ENCODE measurements at places on chromosomes 1 and 21.

- no peak for DNase-seq
Measured at GRCh38 chr21:34885125-34885524, 164.0 kb downstream of the RUNX1 start.

DNA sequence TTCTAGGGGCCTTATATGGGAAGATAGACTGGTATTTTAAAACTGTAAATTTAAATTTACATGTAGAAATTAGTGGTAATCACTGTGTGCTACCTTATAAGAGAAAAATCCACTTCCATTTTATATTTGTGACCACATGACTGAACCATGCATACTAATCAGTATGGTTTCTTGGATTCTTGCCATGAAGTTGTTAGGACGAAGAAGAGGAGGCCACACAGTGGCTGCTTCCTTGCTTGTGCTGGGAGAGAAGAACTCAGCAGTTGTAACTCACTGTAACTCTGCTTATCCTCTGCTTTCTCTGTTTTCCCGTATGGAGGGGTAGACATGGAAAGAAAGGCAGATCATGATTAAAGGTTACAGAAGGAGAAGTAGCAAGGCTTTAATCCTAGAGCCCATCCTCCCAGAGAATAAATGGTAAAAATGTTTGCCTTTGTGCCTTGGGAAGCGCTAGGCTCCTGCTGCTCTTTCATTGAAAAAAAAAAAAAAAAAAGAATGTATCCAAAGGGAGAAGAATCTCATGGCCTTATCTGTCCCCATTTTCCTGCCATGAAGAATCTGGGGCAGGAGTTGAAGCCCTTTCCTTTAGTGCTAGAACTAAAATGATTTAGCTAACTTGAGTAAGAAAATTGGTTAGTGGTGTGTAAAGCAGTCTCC, 32.4 kb downstream of the KCTD3 start:
- peak; percentile 87 for DNase-seq

- no peak for DNase-seq
Measured at GRCh38 chr1:175166746-175167145, 25.8 kb downstream of the KIAA0040 start.

- no peak for DNase-seq
Measured at GRCh38 chr1:207140536-207140935, 36.5 kb downstream of the C4BPA start.

- DNase-seq: peak; percentile 58
Measured at GRCh38 chr1:192530254-192530653, 45.3 kb upstream of the RGS1 start.

Measured in choroid plexus epithelial cell (primary cell).